ENCODE measurements at places on chromosomes 2 and 18.

DNA sequence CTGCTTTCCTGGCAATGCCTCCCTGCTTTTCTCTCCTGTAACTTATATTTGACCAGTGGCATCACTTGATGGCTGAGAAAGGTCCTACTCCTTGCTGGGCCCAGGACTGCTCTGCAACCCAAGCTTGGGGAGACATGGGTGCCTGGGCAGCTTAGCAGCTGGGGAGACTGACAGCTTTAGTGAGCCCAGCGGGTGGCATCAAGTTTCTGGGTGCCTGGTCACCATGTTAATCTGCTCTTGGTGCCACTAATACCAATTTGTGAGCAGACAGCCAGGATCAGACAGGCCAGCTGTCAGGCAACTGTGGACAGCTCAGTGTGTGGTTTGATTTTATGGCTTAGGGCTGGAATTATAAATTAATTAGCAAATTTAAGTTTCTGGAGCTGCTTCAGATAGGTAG lies 144.8 kb upstream of the GLI2 start:
- H3K27ac ChIP-seq: no peak overlapping the region
- no peak overlapping the region for H3K4me3 ChIP-seq
- H3K36me3 ChIP-seq: no peaks in the 10 kb centered on the region
- no peak for DNase-seq
- peaks cover 32% of the 10 kb centered on the region for H3K27me3 ChIP-seq

DNA sequence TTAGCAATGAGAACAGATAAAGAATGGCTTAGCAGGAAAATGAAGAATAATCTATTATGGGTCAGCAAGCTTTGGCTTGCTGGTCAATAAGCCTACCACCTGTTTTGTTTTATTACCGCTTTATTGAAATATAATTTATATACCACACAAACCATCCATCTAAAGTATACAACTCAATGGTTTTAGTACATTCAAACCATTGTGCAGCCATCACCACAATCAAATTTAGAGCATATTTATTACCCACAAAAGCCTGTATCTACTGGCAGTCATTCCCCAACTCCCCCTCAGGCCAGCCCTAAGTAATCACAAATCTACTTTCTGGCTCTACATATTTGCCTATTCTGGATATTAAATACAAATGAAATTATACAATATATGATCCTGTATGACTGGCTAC lies 17.2 kb downstream of the PPP3R1 start:
- H3K27me3 ChIP-seq: no peaks in the 10 kb centered on the region
- no peaks in the 10 kb centered on the region for H3K36me3 ChIP-seq
- no peak overlapping the region for H3K4me3 ChIP-seq
- H3K4me1 ChIP-seq: peaks cover 70% of the 10 kb centered on the region

GRCh38 chr18:39311111-39311712 lies 1745.6 kb upstream of the CELF4 start:
- no peaks in the 10 kb centered on the region for H3K27me3 ChIP-seq
- no peak overlapping the region for H3K4me3 ChIP-seq
- H3K27ac ChIP-seq: no peak overlapping the region
- H3K36me3 ChIP-seq: no peaks in the 10 kb centered on the region
- H3K4me1 ChIP-seq: no peaks in the 10 kb centered on the region
- DNase-seq: no peak

DNA sequence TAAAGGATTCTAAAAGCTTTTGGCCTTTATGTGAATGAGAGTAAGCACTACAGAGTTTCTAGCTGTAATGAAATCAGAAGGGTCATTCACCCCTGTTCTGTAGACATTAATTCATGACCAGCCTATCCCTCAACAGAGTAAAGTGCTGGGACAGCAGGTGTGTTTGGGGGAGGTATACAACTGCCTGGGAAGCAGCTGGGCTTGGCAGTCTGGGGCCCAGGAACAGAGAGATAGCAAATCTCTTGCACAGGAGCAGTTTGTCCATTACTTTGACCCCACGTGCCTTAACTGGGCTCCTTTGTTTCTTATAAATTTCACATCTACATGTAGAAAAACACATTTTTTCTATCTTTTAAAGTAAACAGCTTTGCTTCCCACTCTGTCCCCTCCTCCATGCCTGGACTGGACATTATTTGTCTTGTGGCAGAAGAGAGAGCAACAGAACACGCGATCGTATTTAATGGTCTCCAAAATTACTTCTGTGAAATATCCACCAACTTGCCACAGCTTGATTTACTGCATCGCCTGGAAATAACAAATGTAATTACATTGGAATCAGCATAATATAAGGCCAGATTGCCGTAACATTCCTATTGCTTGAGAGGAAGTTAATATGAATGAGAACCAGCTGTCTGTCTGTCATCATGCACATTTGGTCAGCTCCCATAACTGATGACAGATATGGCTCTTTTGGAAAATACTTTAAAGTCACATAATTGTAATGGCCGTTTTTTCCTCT lies 263.8 kb downstream of the RBM43 start:
- no peak overlapping the region for H3K4me3 ChIP-seq
- no peaks in the 10 kb centered on the region for H3K27me3 ChIP-seq
- no peak overlapping the region for H3K27ac ChIP-seq
- no peaks in the 10 kb centered on the region for H3K4me1 ChIP-seq

DNA sequence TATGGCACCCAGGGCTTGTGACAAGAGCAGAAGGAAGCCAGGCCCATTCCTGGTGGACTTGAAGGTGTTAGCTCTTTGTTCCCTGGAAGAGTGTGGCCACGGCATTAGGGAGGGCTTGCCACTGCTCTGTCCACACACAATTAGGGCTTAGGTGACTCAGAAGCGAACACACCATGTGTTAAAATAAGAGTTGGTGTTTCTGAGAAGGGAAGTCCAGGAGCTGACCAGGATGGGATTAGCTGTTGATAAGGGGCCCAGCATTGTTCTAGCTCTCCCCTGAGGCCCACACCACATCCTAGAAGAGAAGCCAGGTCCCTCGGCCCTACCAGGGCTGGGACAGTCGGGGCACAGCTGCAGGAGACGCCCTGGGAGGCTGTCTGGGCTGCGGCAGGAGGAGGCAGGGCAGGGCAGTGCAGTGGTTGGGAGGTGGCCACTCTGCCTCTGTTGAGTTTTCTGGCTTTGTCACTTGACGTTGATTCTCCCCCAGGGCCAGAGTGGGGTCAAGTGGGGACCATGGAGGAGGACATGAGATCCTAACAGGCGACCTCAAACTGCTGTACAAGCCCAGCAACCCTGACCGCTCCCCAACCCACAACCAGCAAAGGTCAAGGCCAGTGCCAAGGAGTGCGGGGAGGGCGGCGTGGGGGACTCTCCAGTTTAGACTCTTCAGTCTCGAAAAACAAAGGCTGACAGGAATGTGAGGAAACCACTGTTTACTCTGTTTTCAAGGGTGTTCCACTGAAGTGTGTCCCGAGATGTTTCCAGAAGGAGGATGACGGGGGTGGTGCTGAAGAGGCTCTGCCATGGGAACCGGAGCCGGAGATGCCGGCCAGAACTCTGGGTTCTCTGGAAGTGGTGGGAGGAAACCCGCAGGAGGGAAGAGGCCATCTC lies 16.8 kb downstream of the GNLY start:
- H3K4me3 ChIP-seq: no peak overlapping the region
- no peaks in the 10 kb centered on the region for H3K27me3 ChIP-seq
- H3K4me1 ChIP-seq: peaks cover 75% of the 10 kb centered on the region
- peak; percentile 76 for DNase-seq

DNA sequence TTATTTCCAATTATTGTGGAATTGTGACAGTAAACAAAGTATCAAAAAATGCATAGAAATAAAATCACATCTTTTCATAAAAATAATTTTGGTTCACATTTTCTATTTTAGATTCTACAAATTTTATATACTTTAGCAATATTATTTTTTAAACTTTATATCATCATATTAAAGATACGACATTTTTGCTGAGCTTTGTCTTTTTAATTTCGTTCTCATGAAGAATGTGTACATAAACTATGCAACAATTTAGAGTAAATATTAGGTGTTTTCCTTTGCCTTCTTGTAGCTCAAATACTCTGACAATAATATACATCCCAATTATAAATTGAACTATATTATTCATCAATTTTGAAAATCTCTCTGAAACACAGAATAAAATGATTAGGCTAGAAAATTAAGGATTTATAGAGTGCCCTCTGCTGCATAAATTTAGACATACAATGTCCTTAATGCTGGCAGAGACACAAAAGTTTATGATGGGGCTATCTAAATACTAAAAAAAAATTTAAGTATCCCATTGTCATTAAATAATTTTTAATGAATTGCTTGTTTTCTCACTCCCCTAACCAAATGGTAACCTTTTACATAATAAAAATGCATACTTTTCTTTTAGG lies 45.7 kb downstream of the CCDC102B start:
- H3K27ac ChIP-seq: no peak overlapping the region
- no peaks in the 10 kb centered on the region for H3K36me3 ChIP-seq
- H3K4me1 ChIP-seq: peaks cover 4% of the 10 kb centered on the region
- no peaks in the 10 kb centered on the region for H3K27me3 ChIP-seq

DNA sequence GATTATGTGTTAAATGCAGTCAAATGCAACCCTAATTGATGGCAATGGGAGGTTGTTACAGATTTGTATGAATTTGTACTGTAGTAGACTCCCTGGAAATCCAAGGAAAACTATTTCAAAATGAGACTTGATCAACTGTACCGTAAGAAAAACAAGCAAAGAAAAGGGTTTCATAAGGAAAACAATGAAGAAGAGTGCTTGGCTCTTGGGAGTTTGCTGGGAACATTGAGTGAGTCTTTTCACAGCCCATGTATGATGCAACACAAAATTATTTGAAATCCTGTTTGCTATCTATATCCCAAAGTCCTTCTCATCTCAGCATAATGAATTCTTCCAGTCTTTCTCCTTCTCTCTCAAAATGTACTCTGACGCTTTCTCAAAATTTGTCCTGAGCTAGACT lies 67.0 kb upstream of the OSR1 start:
- H3K36me3 ChIP-seq: no peaks in the 10 kb centered on the region
- H3K4me3 ChIP-seq: no peak overlapping the region
- DNase-seq: no peak
- H3K27me3 ChIP-seq: no peaks in the 10 kb centered on the region
- no peak overlapping the region for H3K27ac ChIP-seq

- DNase-seq: no peak
- no peaks in the 10 kb centered on the region for H3K4me1 ChIP-seq
- no peak overlapping the region for H3K4me3 ChIP-seq
- H3K27me3 ChIP-seq: no peaks in the 10 kb centered on the region
- no peaks in the 10 kb centered on the region for H3K36me3 ChIP-seq
Observed at GRCh38 chr18:58017267-58017666, 26.8 kb upstream of the NEDD4L start.

DNA sequence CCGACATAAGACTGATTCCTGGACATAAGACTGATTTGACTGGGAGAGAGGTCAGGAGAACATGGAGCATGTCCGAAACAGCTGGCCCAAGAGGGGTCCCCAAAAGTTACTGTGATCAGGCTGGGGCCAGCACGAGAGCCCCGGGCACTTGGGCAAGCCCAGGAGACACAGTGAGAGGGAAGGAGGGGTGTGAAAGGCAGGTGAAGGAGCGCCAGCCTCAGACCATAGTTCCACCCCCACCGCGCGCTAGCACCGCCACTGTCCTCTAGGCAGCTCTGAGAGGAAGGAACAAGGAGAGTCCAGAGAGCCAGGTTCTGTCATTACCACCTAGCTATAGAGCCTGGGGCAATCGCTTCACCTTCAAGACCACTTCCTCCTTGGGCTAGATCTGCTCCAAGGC lies 78.2 kb upstream of the DAPL1 start:
- no peak for DNase-seq
- no peak overlapping the region for H3K4me3 ChIP-seq
- H3K4me1 ChIP-seq: peaks cover 31% of the 10 kb centered on the region
- H3K27ac ChIP-seq: peak overlapping the region; percentile 76
- no peaks in the 10 kb centered on the region for H3K27me3 ChIP-seq

GRCh38 chr18:29191263-29191662 lies 1014.3 kb upstream of the CDH2 start:
- no peak for DNase-seq
- H3K27ac ChIP-seq: no peak overlapping the region
- H3K4me1 ChIP-seq: no peaks in the 10 kb centered on the region
- no peaks in the 10 kb centered on the region for H3K36me3 ChIP-seq
- H3K4me3 ChIP-seq: no peak overlapping the region

- H3K4me1 ChIP-seq: no peaks in the 10 kb centered on the region
- H3K27me3 ChIP-seq: no peaks in the 10 kb centered on the region
- no peak overlapping the region for H3K4me3 ChIP-seq
- DNase-seq: no peak
- H3K36me3 ChIP-seq: no peaks in the 10 kb centered on the region
Observed at GRCh38 chr2:228709788-228710371, 528.4 kb upstream of the SPHKAP start.

- H3K4me1 ChIP-seq: no peaks in the 10 kb centered on the region
- H3K4me3 ChIP-seq: no peak overlapping the region
- H3K27ac ChIP-seq: no peak overlapping the region
- DNase-seq: peak; percentile 59
- H3K36me3 ChIP-seq: no peaks in the 10 kb centered on the region
Observed at GRCh38 chr18:51666763-51667191, 469.3 kb upstream of the MEX3C start.

GRCh38 chr2:36797324-36798070 lies 101.0 kb downstream of the VIT start:
- no peaks in the 10 kb centered on the region for H3K27me3 ChIP-seq
- no peaks in the 10 kb centered on the region for H3K4me1 ChIP-seq
- H3K36me3 ChIP-seq: no peaks in the 10 kb centered on the region
- DNase-seq: no peak
- no peak overlapping the region for H3K27ac ChIP-seq

DNA sequence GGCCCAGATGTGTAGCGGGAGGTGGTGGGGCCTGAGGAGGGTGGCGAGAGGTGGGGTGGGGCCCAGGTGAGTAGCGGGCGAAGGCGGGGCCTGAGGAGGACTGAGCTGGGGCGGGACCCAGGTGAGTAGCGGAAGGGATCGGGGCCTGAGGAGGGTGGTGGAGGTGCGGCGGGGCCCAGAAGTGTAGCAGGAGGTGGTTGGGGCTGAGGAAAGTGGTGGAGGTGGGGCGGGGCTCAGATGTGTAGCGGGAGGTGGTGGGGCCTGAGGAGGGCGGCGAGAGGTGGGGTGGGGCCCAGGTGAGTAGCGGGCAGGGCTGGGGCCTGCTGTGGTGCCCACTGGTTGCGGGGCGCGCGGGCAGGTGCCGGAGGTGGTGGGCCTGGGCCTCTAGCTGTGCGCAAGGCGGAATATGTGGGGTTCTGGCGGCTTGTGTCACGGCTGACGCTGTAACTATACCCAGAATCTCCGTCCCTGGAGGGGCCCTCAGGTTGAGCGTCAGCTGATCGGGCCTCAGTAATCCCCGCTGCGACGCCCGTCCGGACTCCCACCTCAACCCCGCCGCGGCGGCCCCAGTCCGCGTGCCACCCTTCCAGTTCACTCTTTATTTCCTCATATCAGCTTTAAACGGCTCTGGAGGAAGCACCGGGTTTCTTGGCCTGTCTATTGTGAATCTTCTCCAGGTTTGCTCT lies 866 bp upstream of the SF3B6 start:
- H3K27ac ChIP-seq: peak overlapping the region; percentile 93
- peaks cover 54% of the 10 kb centered on the region for H3K36me3 ChIP-seq
- H3K27me3 ChIP-seq: no peaks in the 10 kb centered on the region

DNA sequence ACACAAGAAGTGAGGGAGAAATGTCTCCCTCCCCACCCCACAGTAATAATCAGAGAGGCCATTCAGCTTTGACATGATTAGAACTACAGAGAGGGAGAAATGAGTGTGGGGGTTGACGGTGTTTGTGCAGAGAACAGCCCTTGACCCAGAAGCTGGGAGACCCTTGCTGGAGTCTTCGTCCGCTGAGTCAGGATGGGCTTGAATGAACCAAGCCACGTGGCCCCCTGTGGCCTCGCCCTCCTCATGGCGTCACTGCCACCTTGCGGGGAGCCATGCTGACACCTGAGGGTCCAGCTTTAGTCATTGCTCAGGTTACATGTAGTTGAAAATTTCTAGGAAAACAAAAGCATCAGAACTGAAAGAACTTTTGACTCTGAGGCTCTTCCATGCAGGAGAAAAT lies 101.2 kb downstream of the DGKD start:
- DNase-seq: peak; percentile 48
- H3K27ac ChIP-seq: no peak overlapping the region
- no peak overlapping the region for H3K4me3 ChIP-seq
- H3K36me3 ChIP-seq: peaks cover 30% of the 10 kb centered on the region
- H3K4me1 ChIP-seq: no peaks in the 10 kb centered on the region
